ENCODE measurements at places on chromosomes 5 and 9. TPM values are rescaled to one million over a fixed set of nuclear protein-coding genes. Genes with fewer than 3 reads are reported as not detected.

Gene FOXD4
- polyA plus RNA-seq = 0.32 TPM

Gene FOXD1
- 17.3 TPM for polyA plus RNA-seq

Gene FAM163B
- not detected for polyA plus RNA-seq

GRCh38 chr9:93010704-93011103 lies 47.8 kb upstream of the SUSD3 start:
- DNase-seq = no peak

DNA sequence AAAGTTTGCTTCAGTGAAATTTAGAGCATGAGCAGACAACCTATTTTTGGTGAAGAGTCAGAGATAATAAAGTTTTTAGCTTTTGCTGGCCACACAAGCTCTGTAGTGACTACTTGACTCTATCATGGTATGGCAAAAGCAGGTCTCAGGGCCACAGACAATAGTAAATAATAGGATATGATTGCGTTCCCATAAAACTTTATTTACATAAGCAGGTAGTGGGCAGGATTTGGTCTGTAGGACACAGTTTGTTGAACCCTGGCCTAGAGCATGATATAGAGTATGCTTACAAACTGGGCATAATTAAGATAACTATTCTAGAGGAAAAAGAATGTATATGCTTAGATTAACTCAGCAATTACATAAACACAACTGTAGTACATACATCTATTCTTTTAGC lies 30.1 kb downstream of the ITGA1 start:
- no peak for DNase-seq

DNA sequence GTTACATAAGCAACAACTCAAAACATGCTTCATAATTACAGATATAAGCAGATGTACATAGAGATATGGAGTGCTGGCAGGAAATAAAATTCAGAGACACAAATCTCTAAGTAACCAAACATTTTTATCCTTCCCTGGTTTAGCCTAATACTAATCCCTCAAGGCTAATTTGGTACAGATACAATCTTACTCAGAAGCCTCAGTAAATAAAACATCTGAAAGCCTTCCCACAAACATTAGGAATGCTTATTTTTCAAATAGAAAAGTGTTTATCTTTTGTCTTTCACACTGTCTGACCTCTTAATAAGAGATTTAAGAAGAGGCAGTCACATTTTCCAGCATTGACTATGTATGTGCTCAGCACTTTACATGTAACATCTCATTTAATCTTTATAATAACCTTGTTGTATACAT lies 399.4 kb downstream of the ARRDC3 start:
- no peak for DNase-seq

- no peak for DNase-seq
Measured at GRCh38 chr9:25918761-25919160, 240.5 kb upstream of the TUSC1 start.

DNA sequence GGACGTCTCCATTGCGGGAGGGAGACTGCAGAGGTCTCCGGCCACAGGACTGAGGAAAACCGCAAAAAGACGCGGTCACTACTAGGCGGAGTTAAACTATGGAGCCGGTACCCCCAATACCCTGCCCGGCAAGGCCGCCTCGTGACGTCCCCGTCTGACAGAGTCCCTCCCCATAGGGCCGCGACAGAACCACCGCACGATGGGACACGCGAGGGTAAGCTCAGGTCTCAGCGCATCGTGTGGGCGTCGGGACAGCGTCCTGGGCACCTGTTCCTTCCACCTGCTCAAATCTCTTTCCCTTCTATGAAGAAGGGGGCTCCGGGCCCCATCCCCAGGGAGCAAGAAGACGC lies 35.2 kb upstream of the GLDC start:
- DNase-seq = no peak
